Keratinocyte (primary cell): ENCODE measurements at places on chromosomes 2 and 18.

- DNase-seq = peak; percentile 30
Observed at GRCh38 chr2:21256006-21256405, 132.2 kb downstream of the TDRD15 start.

- DNase-seq = no peak
Observed at GRCh38 chr2:224594840-224595239, 9.7 kb upstream of the CUL3 start.

DNA sequence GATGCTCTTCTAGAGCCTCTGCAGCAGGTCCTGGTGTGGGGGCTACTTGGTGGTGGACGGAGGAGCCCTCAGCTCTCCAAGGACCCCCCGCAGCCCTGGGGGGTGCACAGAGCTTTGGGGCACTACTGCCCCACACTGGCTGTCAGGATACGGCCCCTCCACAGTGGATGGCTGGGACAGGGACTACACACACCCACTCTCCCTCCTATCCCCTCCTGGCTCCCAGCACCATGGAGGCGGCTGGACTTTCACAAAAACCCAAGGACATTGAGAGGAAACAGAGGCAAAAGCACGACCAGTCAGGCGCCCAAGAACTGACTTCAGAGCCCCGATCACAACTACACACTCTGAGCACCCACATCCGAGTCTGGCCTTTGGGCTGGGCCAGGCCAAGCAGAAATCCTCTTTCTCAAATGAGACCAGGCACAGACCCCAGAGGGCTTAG, 12.6 kb downstream of the GPR35 start:
- DNase-seq = no peak

DNA sequence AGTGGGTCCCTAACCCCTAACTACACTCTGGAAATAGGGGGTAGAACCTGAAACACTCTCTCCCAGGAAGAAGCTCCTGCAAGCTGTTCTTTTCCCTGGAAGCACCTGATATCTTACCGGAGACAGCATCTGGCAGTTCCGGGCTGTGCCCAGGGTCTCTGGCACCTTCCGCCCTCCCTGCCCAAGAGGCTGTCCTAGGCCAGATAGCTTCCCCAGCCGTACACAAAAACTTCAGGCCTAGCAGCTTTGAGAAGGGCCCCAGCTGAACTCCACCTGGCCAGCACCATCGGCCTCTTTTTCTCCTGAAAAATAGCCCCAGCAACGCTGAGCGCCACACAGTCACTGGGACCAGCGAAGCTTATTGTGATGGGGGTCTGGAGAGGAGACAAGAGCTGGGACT, 9.7 kb downstream of the OSR1 start:
- no peak for DNase-seq

DNA sequence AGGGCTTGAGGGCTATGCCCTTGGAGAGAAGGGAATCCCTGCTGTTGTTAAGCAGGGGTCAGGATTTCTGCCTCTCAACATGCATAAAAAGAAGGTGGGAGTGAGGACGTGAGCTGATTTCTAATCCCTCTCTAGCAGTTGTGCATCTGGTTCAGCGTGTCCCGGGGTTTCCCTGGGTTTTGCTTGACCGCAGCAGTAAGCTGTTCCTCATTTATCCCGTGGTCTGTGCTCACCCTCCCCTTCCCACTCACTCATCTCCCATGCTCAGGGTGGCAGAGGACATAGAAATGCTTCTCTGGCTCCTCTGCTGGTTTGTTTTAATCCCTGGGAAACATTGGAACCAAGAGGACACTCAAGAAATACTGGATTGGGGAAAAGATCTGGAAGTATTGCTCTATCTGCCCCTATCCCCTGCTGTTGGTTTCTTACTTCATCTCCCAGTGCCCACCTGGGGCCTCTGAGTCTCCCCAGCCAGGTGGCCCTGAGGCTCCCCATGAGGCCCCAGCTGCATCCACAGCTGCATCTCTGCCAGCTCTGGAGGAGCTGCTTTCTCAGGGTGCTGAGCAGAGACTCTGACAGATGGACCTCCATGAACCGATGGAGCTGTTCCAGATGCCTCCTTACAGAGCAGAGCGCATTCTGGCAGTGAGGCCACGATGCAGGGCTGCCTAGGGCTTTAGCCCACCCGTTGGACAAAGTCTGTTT, 36.1 kb downstream of the TET3 start:
- DNase-seq = no peak

DNA sequence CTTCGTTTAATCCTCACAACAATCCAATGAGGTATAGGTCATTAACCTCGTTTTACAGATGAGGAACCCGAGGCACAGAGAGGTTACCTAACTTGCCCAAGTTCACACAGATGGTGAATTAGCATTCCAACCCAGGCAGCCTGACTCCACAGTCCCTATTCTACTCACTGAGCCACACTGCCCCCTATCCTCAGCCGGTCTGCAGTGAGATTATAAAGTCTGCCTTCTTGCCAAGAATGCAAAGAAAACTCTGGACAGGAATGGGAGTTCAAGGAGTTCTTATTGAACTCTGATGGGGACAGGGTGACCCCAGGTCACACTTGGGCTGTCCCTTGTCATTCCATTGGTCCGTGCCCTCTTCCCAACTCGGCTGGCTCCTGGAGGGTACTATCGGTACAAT, 118.1 kb upstream of the MSH6 start:
- no peak for DNase-seq

DNA sequence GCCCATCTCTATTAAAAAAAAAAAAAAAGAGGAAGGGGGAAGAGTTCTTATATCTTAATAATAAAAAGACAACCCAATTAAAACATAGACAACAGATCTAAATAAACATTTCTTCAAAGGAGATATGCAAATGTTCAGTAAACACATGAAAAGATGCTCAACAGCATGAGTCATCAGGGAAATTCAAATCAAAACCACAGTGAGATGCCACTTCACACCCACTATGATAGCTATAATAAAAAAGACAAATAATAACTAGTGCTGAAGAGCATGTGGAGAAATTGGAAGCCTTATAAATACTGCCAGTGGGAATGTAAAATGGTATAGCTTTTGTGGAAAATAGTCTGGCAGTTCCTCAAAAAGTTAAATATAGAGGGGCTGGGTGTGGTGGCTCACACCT, 61.5 kb upstream of the CYP20A1 start:
- no peak for DNase-seq

DNA sequence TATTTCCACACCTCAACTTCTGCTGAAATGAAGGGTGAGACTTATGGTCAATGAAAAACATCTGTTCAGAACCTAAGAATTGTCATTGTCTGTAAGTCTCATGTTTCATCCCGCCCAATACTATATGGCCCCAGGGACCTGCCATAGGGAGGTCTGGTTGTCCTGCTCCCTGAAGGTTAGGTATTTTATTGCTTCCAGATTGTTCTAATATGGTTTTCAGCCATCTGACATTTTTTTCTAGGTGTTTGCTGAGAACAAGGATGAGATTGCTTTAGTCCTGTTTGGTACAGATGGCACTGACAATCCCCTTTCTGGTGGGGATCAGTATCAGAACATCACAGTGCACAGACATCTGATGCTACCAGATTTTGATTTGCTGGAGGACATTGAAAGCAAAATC, 7.3 kb downstream of the XRCC5 start:
- DNase-seq = no peak

- DNase-seq = no peak
Observed at GRCh38 chr18:26089293-26090129, 902 bp downstream of the SS18 start.

DNA sequence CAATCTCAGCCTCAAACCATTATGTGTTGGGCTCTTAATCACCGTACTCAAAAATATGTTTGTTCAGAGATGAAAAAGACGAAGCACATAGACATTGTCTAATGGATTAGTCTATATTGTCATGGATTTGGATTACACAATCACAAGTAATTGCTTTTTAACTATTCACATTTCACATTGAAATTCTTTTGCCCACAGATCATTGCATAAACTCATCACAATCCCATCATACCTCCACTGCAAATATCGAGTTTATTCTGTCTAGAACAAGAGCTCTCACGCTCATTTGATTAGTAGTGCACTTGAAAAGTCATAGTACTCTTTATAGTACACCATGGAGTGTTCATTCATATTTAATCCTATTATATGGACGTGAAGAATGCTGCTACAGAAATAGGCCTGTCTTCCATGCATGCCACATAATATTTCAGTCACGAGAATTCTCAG, 97.9 kb upstream of the SOX11 start:
- no peak for DNase-seq

GRCh38 chr2:225104321-225104720, 62.1 kb upstream of the DOCK10 start:
- no peak for DNase-seq

GRCh38 chr2:217989221-217989948, 13.4 kb downstream of the TNS1 start:
- DNase-seq = no peak
